ENCODE measurements at places on chromosomes 7 and 10.

GRCh38 chr10:84907461-84908009 is 579.1 kb downstream of the CCSER2 start:
- DNase-seq: no peak

DNA sequence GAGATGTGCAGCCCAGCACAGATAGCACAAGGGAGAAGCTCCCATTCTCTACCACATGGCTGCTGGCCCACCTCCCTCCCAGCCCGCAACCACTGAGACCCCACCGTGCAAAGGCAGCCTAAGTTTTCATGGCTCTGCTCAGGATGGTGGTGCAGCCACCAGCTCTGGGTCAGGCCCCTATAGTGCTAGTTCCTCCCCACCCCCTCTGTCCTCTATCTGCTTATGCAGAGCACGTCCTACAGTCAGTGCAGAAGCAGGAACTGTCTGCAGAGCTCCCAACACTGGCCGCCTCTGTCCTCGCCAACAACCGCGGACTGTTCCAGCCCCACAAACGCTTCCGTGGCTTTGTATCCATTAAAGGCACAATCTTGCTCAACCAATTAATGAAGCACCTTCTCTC is 278.9 kb downstream of the GRID1 start:
- no peak for DNase-seq

GRCh38 chr10:34576797-34577196 is 238.3 kb downstream of the PARD3 start:
- DNase-seq: no peak

DNA sequence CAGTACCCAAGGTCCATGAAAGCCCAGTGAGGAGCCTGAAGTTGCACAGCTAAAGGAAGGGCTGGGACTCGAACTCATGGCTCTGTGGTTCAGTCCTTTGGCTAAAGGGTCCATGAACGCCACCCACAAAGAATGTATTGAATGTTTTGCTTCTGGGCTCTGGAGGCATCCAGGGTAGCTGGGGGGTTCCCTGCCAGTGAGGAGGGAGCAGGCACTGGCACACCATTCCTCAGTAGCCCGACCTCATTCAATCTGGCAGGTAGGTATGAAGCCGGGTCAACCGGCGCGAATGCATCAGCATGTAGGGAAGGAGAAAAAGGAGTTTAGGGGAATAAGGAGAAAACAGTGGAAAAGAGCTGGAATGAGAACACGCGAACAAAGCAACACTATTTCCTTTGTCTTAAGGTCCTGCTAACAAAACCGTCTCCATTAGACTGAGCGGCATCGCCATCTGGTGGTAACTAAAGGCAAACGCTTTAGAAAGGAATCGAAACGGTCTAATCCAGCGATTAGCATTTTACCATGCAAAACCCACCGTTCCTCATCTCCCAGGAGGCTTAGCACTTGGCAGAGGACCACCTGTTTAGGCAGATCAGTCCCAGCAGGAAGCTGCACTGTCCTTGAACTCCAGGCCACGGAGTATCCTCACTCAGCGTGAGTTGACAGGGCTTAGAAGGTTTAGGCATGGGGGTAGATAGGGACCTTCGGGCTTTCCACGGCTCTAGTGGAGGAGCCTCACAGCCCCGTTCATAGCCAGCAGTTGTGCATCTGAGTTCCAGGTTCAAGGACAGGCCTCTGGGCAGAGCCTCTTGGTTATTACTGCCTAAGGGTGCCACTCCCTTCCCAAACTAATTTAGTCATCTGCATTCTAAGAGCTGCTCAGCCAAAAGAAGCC is 122.8 kb downstream of the UBE2H start:
- DNase-seq: no peak

DNA sequence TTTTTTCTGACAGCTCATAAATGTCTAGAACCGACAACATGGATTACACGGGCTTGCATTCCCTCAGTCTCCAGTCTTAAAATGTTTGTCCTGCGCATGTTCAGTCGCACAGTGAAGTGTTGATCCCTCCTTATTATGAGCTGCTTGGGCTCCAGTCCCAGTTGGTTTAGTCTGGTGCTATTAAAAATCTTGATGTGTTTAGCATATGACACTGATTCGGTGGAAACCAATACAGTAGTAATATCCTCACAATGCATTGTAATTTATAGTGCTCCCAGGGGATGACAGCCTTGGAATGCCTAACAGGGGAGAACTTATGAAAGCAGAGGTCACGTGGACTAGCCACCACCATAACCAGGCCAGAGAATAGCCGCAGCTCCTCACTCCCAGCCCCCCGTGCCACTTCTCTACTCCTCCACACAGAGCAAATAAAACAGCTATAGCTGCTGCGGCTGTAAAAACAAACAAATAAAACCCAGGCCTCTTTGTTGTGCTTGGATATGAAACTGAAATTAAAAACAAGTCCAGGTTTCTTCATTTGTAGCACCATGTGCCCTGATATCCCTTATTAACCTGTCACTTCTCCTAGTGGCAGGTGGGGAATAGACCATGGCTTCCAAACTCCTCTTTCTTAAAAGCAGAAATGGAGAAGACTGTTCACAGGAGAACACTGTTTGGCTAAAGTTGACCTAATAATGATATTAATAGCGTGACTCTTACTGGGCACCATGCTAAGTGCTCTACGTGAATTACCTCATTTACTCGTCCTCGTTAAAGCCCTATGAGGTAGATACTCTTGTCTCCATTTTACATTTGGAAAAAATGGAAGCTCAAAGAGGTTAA is 7.7 kb downstream of the DPCD start:
- no peak for DNase-seq

GRCh38 chr10:79352035-79352877 is 5.0 kb downstream of the PPIF start:
- no peak for DNase-seq

- DNase-seq: no peak
Measured at GRCh38 chr10:450463-450862, 239.0 kb downstream of the DIP2C start.

DNA sequence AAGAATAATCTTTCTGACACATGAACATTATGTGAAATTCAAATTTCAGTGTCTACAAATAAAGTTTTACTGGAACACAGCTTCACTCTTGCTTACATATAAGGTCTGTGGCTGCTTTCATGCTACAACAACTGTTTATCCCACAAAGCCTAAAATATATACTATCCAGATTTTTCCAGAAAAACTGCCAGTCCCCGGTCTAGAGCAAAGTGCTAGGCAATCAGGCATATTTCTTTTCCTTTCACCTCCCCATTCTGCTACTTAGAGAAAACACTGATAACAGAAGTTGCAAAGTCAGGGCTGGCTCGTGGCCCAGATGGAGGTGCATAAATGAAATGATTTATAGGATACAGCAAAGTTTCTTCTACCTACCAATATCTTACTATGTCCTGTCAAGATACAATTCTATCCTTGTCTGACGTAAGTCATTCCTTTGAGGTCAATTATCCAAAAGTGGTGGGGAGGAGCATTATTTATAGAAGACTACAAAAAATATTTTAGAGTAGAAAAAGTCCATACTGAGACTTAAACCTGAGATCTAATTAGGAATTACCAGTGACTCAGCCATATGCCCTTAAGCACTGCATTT is 384.1 kb downstream of the NXPH1 start:
- no peak for DNase-seq
